ENCODE measurements at places on chromosomes 4 and X.

GRCh38 chr4:18844726-18845125, 823.2 kb upstream of the LCORL start:
- DNase-seq = no peak

DNA sequence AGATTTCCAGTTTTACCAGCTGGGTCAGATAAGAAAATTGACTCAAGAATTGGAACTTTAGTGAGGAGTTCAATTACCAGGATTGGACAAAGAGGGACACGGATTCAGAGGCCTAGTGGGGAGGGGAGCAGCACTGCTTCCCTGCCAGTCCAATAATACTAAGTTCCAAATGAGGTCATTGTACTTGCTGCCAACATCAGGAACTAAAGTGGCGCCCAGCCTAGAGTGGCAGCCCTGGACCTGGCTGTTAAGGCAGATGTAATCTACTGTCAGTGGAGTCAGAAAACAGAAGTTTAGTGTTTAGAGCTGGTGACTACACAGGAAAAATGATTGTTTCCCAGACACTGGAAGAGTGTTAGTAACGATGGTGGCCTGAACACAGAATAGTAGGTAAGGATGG, 42.7 kb upstream of the RAPGEF2 start:
- DNase-seq = no peak

- DNase-seq = no peak
These were observed 95.2 kb downstream of the SYNPO2 start for GRCh38 chr4:118983831-118984230.

GRCh38 chr4:38449506-38450174, 214.4 kb upstream of the KLF3 start:
- no peak for DNase-seq

GRCh38 chr4:154417373-154417673, 74.3 kb downstream of the DCHS2 start:
- no peak for DNase-seq

DNA sequence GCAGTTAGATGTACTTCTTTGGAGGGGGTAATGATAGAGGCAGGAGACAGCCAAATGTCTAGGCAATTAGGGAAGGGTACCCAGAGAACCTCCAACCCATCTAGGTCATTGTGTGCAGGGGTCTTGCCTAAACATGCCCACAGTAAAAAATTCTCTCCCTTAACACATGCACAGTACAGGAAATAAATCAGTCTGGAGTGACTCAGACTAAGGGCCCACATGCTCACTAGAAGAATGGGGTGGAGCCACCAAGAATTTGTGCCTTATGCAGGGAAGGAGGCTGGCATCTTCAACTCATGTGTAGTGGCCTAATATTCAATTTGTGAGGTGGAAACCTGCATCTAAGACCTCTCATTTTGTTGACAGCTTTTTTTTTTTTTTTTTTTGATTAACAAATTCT, 945.3 kb upstream of the GRIA3 start:
- DNase-seq = no peak

DNA sequence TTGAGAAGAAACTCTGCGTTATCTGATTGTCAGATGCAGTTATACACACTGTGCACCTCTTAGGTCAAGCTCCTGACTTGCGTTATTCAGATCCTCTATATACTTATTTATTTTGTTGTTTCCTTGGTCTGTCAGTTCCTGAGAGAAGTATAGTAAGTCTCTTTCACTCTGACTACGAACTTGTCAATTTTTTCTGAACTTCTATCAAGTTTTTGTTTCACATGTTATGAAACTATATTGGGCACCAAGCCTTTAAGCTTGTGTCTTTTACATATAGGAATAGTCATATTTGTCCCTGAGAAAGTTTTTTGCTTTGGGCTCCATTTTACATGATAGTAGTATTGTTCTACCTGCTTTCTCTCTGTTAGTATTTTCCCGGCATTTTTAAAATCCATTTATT, 31.7 kb downstream of the ZNF275 start:
- DNase-seq = no peak

Measured in bone marrow (tissue), 2 donors.